T-helper 1 cell (primary cell): ENCODE measurements at places on chromosomes 3 and 15.

DNA sequence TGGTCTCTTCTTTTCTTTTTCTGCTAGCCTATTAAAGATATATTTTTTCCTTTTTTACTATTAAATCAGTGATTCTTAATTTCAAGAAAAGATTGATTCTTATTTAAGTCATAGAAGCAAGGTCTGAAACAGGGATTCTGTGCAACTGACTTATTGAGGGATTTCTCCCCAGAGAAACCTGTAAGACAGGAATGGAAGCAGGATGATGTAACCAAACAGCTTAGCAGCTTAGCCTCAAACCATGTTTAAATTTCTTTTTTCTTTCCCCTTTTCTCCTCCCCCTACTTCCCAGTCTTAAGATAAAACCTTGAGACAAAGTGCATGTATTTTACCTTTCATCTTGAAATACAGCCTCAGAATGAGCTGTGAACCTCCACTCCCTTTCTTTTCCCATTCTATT lies 322.8 kb downstream of the NEK10 start:
- no peak for DNase-seq

DNA sequence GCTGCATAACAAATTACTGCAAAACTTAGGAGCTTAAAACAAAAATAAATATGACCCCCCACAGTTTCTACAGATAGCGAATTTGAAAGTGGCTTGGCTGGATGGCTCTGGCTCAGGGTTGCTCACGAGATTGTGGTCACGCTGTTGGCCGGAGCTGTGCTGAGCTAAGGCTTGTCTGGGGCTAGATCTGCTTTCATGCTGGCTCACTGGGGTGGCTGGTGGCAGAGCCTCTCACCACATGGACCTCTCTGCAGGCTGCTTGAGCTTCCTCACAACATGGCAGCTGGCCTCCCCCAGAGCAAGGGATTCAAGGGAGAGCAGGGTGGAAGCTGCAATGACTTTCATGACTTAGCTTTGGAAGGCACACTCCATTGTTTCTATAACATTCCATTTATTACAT lies 354.1 kb downstream of the SHQ1 start:
- DNase-seq = no peak

- no peak for DNase-seq
Observed at GRCh38 chr3:21237638-21238037, 513.4 kb downstream of the ZNF385D start.

DNA sequence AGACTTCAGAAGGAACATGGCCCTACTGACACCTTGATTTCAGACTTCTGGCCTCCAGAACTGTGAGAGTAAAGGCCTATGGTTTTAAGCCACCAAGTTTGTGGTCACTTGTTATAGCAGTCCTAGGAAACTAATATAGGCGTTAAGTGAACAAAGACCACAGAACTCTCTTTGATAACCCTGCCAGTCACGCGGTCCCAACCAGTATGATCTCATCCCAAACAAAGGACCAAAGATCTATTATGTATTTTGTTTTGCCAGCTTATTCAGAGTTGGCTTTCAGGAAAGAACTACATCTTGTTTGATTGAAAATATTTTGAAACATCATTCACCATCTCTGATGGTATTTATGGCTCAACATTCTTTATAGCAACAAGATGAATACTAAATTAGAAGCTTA lies 294.4 kb upstream of the SLCO3A1 start:
- no peak for DNase-seq

DNA sequence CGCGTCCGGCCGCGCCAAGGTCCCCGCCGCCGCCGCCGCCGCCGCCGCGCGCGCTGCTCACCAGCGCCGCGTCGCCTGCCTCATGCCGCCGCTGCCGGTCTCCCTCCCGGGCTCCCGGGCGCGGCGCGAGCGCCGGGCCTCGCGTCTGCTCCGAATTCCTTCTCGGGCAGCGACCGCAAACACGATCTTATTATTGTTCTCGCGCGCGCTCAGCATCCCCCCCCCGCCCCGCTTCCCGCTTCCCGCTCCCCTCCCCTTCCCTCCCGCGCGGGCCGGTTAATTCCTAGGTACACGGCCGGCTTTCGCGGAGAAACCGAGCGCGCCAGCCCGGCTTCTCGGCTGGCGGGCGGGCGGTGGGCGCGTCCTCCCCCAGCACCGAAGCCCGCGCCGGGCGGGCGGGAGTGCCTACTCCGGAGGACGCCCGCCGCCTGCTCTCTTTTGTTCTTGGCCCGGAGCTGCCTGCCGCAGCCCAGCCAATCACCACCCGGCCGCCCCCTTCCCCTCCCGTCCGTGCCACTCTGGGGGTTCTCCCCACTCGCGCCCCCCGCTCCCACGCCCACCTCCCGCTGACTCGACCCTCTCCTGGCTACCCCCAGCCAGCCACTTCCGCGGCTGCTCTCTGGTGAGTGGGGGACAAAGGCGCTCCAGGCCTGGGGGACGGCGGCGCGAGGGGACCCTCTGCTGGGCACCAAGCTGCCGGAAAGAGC lies at the start of gene HDGFL3:
TSS of gene HDGFL3 (minus strand) at position 164 of the 707 bp plus-strand sequence. CDS start 409 bp downstream, outside the sequence.
- peak; percentile 2 for DNase-seq

GRCh38 chr15:77786956-77787355 lies 154.2 kb upstream of the LINGO1 start:
- DNase-seq = no peak

DNA sequence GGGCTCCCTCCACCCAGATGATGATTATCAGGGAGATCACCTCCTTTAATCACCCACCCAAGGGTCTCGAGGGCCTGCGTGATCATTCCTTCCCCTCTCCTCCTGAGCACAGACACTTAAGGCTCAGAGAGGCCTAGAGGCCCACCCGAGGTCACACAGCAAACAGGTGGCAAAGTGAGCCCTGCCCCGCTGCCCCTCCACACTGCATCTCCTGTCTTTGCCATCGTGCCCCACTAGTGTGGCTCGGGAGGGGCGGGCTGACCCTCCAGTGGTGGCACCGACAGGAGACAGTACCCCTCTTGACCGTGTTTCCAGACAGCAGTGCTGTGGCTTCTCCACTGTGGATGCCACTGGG lies 4.9 kb upstream of the PLXND1 start:
- no peak for DNase-seq

- no peak for DNase-seq
Observed at GRCh38 chr3:37924453-37924852, 62.8 kb downstream of the CTDSPL start.

GRCh38 chr3:196268284-196269163 lies 19.0 kb downstream of the PCYT1A start:
- no peak for DNase-seq

GRCh38 chr3:32457971-32458471 lies 44.6 kb downstream of the CMTM6 start:
- DNase-seq = peak; percentile 58

- no peak for DNase-seq
Observed at GRCh38 chr3:17801131-17801530, 58.7 kb upstream of the TBC1D5 start.

DNA sequence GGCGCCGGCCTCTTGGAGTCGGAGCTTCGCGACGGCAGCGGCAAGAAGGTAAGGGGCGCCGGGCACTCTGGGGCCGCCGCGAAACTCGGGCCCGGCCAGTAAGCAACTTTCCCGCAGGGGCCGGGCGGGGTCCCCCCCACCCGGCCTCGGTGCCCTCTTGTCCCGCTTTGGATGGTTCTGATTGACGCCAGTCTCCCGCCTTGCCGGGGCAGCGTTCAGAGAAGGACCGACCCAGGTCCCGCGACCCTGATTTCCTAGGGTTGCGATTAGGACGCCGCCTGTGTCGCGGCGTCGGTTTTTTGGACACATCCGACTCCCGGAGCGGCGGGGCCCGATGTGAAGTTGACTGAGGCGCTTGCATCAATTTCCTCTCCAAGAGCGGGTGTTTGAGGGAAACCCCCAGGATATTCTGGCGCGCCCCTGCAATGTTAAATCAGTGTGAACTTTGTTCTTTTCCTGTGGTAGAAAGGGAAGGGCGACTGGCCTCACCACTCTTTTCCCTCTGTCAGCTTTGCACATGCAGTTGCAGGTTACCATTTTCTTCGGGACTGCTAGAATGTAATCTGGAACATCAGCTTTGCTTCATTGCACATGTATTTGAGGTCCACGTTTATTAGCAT lies 755 bp downstream of the PDE8A start:
- DNase-seq = peak; percentile 36

- DNase-seq = no peak
Observed at GRCh38 chr15:99466701-99467337, 99.0 kb upstream of the MEF2A start.

DNA sequence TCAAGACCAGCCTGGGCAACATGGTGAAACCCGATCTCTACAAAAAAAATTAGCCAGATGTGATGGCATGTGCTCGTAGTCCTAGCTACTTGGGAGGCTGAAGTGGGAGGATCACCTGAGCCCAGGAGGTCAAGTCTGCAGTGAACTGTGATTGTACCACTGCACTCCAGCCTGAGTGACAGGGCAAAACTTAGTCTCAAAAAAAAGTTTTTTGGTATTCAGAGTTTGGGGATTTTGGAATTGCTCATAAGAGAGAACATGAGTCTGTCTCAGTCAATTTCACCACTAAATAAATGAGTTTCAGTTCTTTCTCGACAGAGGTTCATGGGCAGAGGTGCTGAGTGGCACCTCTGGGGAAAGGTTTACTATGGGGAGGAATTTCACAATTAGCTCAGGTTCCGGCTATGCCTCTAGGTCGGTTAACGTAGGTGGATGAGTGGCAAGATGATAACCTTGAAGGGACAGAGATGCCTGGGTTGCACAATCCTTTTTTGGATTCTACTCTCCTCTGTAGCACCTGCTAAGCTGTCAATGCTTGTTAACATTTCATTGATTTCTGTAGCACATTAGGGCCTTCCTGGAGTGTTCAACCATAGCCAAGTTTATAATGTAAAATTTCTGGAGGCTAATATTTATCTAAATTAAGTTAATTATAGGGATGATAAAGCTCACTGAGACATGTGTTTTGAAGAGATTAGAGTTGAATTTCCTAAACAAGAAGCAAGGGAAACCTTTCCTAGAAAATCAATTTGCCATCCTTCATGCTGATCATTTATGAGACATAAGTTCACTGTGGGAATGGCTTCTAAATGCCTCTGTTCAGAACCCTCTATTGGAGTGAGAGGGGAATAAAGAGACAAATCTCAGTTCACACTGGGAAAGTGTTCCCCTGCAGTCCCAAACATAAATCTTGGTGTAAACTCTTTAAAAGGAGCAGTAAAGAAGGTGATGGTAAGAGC lies 37.4 kb upstream of the DCP1A start:
- no peak for DNase-seq

GRCh38 chr15:54917312-54917711 lies 279.4 kb downstream of the RSL24D1 start:
- no peak for DNase-seq

- DNase-seq = no peak
Observed at GRCh38 chr3:103873897-103874545, 1439.2 kb downstream of the ZPLD1 start.

- no peak for DNase-seq
Observed at GRCh38 chr15:62119227-62119864, 45.7 kb downstream of the C2CD4B start.

DNA sequence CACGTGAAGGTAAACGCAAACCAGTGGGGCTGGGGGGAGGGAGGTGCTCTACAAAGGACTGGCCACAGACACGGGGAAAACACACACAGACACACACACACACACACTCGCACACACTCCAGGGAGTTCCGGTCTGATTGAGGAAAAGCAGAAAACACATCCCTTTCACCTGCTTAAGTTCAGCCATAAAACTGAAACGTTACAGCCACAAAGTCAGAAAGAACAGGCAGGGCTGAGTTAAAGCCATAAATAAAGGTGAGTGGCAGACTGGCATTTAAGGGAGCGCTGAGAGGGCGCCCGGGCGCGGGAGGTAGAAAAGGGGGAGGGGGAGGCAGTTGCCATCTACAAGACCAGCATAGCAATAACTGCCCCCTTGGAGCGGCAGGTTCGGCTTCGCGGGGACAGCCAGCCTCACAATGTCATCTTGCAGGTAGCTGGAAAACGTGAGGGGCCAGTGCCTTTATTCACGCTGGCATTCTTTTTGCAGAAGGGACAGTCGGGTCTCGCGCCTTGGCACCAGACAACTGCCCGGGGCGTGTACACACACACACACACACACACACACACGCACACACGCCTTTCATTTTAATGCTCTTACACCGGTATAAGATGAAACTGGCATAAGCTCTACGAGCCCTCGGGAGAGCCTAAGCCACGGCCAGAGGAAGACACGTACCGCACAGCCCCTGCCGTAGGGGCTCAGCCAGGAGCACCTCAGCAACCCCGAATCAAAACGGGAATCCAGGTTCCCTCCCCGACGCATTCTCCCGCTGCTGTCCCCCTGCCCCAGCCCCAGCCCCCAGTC lies 866 bp downstream of the TNIK start:
- peak; percentile 35 for DNase-seq

DNA sequence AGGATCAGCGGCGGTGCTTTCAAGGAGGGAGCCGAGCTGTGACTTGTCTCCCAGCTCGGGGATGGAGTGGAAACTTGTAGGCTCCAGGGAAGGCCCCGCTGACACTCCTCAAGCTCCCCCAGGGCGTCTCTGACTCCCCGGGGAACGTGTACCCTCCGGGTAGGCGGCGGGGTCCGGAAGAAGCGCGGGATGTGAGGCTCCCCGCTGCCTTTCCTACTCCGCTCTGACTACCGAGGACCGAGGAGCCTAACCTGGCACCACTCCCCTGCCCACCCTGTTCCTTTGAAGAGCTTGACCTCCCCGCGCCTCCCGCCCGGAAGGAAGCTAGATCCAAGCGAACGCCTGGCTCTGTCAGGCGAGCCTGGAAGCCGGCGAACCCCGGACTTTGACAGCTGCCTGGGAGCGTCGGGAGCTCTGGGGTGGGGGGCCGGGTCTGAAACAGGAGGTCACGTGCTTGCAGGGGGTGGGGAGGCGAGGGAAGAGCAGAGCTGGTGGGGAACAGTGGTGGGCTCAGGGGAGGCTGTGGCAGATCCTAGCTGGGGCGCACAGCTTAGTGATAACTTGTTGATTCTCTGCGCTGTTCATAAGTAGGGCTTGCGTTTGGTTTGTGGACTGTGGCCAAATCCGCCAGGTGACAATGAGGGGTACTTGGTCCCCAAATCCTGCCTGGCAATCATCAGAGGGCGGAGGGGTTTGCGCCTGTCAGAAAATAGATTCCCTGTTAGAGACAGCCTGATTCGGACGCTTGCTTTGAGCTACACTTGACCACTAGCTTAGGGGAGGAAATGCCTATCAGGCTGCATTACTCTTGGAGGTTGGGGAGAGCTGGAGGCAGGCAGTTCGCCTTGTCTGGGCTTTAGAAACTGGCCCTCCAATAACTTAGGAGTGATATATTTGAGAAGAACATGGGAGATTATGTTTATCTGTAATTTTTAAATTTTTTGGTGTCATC lies 1.2 kb downstream of the CLSTN2 start:
- no peak for DNase-seq

GRCh38 chr3:132285620-132285945 lies 31.6 kb upstream of the ACP3 start:
- DNase-seq = no peak

- DNase-seq = no peak
Observed at GRCh38 chr3:168865022-168865551, 769.4 kb upstream of the GOLIM4 start.
